NCI-H1436 (cell line): ENCODE measurements at places on chromosomes 7 and 10.

DNA sequence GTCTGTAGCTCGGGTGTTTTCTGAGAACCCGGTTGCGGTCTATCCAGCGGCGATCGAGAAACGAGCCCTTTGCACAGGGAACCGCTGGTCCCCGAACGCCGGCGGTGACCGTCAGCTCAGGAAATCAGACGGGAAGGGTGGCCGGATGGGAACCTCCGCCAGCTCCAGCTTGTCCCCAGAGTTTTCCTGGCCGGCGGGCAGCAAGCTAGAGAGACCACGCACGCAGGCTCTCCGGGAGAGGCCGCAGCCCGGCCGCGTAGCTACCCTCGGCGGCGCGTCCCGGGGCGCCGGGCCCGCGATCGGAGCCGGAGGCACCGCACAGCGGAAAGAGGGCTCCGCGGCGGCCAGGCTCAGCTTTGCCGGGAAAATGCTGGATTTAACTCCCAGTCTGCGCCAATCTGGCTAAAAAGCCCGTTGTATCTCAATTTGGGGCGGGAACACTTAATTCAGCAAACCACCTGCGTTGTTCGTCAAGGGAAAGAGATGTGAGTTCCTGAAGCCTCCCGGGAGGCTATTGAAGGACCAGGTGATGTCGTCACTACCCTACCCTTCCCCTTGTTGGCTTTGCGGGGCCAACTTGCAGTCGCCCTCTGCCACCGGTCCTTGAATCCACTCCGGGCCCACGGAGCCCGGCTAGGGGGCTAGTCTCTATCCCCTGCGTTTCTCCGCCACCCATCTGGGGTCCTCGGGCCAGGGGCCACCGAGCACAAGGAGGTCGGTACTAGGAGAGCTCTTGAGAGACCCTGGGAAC, 859 bp upstream of the CH25H start:
- DNase-seq: no peak

DNA sequence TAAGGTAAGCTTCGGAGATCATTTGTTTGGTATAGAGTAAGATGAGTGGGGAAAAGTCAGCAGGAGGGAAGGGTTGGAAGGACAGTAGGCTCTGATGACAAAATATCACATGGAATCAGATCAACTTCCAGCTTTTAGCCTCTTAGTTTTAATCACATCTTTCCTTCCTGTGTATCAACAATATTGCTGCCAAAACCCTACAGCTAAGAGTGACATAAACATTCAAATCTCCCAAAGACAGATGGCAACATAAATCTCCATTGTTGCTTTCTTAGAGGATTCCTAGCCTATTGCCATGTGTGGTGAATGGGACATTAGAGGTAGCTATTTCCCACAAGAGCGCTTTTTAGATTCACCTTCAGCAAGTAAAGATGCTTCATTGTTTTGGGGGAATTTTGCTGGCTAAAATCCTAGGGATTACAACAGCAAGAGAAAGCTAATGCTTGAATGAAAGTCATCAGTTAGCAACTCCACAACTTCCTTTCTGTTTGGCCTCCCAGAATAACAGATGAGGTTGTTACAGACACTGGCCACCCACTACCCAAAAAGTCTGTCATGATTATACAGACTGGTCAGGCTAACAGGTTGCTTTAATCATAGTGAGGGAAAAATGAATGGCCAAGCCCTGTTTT, 35.2 kb upstream of the FZD1 start:
- no peak for DNase-seq

- peak; percentile 6 for DNase-seq
Observed at GRCh38 chr7:157795199-157795598, 458.4 kb downstream of the DNAJB6 start.

DNA sequence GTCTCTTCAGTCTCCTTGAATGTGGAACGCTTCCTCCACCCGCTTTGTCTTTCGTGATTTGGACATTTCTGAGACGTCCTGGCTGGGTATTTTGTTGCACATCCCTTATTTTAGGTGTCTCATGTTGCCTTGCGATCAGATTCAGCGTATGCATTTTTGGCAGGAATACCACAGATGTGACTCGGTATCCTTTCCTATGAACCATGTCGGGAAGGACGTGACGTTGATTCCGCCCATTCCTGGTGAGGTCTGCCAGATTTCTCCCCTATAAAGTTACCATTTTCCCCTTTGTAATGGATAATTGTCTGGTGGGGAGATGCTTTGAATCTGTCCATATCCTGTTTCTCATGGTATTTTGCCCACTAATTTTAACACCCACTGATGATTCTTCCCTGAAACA, 49.6 kb downstream of the RBM17 start:
- no peak for DNase-seq

DNA sequence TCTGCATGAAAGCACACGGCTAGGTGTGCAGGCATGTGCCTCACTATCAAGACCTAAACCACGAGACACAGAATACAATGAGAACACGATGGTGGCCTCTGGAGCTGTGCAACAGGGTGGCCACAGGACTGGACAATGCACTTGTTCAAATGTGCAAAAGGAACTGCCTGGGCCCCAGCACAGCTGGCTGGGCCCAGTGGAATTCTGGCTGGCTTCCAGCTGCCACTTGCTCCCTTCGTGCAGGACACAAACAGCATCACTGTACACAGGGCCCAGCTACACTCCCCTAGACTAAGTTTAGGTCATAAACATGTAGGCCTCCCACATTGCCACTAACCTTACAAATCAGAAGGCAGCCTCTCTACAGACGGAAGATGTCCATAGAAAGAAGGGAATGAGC, 23.4 kb downstream of the DOCK4 start:
- no peak for DNase-seq

DNA sequence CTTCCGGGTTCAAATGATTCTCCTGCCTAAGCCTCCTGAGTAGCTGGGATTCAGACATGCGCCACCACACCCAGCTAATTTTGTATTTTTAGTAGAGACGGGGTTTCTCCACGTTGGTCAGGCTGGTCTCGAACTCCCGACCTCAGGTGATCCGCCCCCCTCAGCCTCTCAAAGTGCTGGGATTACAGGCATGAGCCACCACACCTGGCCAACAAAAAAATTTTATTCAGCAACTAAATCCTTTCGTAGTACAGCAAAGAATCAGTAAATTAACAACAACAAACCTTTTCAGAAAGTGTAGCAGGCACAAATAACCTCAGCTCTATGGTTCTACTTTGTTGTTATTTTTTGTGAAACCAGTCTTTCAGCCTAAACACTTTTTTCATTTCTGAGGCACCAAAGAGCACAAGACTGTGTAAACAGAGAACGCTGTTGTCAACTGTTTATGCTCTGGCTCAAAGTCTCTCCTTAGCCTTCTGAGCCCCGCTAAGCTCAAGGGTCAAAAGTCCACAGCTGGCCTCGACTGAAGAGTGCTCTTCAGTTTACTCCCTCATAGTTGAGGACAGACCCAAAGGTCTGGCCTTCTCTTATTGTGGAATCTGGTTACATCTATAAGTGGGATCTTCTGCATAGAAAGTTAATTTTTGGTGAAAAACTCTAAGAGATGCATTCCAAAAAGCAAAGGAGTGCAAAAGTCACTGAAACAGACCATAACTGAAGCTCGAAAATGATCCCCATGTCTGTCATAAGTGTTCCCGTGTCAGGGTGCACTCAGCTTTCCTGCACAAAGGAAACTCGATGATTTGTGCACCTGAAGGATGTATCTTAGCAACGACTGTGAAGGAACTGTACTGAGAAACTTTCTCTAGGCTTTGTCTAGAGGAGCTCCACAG, 24.6 kb upstream of the DDX50 start:
- no peak for DNase-seq

- DNase-seq: no peak
Observed at GRCh38 chr10:11074536-11075267, 57.0 kb downstream of the CELF2 start.

- no peak for DNase-seq
Observed at GRCh38 chr10:128084364-128084763, 41.9 kb downstream of the MKI67 start.

GRCh38 chr7:29940199-29940598, 49.4 kb downstream of the SCRN1 start:
- no peak for DNase-seq

DNA sequence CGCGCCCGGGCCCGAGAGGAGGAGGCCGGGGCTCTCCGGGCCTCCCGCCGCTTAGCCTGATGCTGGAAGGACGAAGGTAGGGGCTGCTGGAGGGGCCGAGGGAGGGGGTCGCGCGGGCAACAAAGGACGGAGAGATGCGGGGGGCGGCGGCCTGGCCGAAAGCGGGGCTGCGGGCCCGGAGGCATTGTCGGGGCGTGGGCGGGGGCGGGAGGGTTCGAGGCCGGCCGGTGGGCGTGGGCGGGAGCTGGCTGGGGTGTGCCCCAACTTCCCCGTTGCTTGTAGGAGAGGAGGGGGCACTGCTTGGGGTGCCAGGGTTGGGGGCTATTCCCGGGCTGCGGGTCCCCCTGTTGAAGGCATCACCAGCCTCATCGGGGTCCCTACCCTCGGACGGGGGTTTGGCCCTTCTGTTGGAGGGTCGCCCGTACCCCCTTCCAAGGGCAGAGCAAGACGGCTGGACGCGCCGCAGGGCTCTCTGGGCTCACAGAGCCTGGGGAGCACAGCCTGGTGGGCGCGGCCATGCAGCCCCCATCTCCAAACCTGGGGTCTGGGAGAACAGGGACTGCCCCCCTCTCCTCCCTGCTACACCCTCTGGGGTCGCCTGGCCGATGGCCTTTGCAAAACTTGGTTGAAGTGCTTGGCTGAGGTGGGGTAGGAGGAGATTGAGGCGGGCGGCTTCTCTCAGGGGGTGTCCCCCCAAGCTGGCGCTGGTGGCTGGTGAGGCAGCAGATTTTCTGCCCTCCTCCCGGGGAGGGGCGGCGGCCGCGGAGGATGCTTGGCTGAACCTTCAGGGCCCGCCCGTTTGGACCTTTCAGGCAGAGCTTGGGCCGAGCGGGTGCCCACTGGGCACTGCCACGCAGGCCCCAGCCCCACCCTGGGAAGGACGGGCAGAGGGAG, 699 bp downstream of the CLIP2 start:
- no peak for DNase-seq

DNA sequence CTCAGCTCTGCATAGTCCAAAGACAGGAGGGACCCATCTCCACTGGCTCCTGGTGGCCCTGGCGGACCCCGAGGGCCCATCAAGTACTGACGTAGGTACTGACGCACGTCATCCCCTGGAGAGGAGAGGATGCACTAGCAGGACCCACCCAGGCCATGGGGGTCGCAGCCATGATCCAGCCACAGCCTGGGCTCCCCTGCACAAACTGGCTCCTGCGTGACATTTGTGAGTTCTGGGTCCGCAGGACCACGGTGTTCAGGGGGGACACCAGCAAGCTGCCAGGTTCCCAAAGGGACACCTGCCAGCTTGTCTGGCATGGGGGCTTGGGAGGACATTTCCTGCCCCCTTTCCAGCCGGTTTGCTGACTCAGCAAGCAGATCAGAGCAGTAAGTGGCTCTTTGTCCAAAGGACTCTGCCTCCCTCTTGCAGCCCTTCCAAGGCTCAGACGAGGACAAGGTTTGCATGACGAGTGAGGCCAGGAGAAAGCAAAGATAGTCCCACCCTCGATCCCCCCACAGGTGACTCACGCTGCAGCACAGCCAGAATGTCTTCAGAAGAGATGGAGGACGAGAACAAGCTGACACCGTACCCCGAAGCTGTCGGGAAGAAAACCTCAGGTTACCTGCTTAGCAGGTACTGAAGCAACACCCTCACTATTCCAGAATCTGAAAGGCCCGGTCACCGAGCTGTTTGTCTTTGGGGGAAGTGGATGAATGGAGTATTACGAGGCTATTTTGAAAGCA, 49.0 kb downstream of the COL17A1 start:
- no peak for DNase-seq

GRCh38 chr10:30987463-30987862, 44.2 kb downstream of the ZNF438 start:
- DNase-seq: no peak

DNA sequence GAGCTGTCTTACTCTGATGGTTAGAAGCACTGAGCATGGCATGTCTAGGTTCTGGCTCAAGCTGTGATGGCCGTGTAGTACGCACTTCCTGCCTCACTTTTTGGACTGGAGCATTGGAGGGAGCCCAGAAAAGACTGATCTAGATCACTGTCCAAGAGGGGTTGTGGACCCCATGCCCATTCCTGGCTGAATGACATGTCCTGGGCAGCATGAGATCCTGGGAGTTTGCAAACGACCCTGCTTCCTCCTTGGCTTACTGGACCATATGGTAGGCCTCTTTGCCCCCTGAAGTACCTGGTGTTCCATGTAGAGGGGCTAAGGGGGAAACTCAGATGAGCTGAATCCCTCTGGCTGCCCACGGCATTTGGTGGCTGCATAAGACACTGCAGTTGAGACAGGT, 36.7 kb downstream of the ARHGAP22 start:
- no peak for DNase-seq

- DNase-seq: no peak
Observed at GRCh38 chr10:326894-327635, 191.8 kb downstream of the ZMYND11 start.

DNA sequence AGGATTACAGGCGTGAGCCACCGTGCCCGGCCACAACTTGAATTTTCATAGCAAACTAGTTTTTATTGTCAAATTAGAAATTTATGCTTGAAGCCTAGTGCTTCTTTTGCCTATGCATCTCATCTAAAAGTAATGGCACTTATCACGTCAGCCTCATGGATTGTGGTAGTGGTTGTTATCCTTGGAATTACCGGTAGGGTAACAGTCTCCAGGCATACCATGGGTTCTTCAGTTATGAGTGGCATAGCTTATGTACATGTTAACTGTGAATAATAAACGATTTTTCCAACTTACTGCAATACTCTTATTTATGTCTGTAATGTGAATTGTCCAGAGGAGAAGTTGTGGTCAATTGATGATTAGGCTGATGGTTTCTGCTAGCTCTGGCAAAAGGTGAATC, 63.1 kb downstream of the BMPR1A start:
- no peak for DNase-seq

DNA sequence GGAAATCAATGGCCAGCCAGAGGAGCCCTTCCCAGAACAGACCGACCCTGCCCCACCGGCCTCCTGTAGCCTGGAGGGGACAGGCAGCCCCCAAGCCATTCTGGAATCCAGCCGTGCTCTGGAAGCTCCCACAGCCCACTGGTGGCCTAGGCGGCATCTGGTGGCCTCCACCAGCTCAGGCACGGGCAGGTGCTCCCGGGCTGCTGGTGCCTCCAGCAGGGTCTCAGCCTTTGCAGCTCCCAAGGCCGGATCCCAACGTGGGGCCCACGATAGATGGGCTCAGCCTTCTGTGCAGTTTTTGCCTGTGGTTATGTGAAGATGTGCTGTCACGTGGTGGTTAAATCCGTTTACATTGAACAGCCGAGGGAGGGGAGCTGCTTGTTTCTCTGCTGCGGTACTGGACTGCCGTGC, 44.4 kb downstream of the JAKMIP3 start:
- no peak for DNase-seq
